ENCODE measurements at places on chromosomes 2 and 18.

DNA sequence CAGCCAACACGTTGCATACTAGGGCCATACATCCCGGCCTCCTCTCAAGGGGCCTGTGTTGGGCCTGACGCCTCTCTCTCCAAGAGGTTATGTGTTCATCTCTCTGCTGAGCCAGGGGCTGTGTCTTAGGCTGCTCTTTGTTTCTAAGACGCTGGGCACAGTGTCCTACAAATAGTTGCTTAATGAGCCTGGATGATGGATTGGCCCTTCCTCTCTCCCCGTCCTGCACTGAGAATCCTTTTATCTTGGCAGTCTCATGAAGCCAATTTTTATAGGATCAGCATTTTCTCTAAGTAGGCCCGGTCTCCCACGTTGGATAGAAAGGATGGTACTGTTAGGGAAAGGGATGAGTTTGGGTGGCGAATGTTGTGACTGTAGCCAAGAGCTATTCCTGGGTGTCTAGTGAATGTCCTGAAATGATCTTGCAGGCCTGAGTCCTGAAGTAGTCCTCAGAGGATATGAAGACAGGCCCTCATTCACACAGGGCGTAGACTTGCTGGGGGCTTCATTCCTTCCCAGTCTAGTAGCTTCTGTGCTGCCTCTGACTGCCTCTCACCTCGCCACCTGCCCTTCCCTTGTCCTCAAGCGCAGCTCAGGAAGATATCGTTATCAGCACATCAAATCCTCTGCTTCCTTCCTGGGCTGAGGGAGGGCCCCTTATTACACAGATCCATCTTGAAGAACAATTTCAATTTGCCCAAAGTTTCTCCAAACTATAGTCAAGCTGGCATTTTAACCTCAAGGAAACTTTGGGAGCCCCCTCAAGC lies 8.8 kb downstream of the LBH start:
- DNase-seq: no peak

- DNase-seq: no peak
These were observed 416.2 kb upstream of the LYPD1 start for GRCh38 chr2:133086176-133086575.

GRCh38 chr2:197835293-197835692 lies 30.9 kb downstream of the PLCL1 start:
- no peak for DNase-seq

DNA sequence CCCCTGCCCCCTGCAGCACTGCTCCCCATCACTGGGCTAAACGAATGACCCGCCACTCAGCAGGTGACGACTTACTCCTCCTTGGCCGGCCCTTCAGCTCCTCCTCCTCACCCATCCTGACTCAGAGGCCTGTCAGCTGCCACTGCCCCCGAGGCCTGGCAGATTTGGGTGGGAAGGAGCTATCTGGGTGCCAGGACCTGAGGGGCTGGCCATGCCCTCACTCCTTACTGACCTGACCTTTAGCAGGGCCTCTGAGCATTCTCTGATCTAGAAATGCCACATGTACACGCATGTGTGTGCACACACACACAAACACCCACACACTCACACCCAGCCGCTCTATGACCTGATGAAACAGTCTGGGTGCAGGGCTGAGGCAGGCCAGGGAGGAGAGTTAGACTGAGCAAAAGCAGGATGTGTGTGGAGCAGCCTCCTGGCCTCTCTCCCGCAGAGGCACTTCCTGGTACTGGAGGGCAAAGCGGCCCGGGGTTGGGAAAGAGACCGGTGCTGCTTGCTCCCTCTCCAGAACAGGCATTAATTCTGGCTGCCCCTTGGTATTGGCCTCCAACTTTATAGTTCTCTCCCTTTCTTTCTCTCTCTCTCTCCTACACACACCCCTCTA lies 68.0 kb downstream of the ZFP36L2 start:
- DNase-seq: no peak

- no peak for DNase-seq
These were observed 7.5 kb downstream of the CHRNA1 start for GRCh38 chr2:174756743-174757142.

- no peak for DNase-seq
These were observed 56.4 kb downstream of the ARHGEF4 start for GRCh38 chr2:130892793-130893785.

DNA sequence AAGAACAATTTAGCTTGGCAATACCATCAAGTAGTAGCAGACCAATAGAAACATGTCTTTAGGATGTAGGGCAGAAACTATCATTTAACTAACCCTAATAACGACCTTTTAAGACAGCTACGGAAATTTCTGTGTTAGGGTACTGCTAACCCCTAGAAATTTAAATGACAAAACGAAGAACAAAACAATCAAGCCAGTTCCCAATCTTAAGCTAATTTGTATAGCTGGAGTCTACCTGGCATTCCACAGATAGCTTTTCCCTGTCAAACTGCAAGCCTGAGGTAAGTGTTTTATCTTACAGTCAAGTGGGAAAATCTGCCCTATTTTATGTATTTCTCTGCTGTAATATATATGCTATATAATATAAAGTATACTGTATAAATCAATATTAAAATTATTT lies 37.6 kb upstream of the CDKL4 start:
- no peak for DNase-seq

DNA sequence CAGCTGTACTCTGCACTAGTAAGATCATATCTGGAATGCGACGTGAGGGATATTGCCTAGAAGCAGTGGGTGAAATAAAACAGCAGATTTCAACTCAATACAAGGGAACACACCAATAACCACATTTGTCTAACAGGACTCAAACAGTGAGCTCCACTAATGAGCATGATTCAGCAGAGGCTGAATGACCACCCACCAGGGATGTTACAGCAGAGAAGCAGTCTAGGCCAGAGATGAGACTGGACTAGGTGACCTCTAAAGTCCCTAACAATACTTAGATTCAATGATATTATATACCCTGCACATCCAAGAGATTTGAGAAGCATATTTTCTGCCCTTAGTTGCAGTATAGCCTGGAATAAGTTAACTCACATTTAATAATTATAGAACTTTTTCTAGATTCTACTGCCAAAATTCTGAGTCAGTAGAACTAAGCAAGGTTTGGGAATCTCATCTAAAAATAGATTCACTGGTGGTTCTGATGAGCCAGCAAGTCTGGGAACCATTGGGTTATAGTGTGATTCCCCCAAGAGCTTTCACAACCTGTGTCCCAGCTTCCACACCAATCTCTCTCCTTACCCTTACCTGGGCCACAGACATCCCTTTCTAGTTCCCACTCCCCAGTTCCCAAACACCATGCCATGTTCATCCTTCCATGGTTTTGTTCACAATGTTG lies 6.3 kb downstream of the THOC1 start:
- DNase-seq: no peak

DNA sequence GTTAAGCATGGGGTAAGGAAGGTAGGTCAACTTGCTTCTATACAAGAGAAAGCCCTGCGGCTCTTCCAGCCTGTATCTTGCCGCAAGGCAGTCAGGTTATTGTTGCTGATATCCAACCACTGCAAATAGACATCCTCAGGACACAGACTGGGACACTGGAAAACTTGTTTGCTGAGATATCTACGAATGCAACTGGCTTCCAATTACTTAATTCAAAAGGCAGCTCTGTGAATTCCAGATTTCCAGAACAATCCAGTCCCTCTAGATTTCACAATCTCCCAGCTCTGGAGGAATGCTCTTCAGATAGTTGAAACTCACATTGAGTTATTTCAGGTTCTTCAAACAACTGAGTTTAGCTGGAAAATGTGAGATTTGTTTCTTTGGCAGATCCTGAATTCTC lies 34.6 kb upstream of the SP9 start:
- DNase-seq: no peak

DNA sequence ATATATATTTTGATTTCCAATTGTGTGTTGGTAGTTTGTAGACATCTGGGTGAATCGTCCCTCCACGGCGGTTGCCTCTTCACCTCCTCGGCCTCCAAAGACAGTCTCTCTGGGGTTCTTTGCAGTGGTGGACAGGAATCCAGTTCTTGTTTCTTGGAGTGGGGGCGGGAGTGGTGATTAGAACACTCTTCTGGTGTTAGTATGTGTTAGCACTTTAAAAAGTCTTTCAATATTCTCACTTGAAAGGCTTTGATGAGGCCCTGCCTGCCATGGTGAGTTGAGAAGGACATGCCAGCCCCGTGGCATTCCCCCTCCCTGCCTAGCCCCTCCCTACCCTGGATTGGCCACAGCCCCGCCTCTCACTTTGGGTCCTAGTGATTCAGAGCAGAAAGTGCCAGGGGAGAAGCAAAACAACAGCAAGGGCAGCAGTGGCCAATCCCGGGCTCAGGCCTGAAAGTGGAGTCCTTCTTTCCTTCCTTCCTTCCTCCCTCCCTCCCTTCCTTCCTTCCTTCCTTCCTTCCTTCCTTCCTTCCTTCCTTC lies 316.8 kb upstream of the HS6ST1 start:
- no peak for DNase-seq

DNA sequence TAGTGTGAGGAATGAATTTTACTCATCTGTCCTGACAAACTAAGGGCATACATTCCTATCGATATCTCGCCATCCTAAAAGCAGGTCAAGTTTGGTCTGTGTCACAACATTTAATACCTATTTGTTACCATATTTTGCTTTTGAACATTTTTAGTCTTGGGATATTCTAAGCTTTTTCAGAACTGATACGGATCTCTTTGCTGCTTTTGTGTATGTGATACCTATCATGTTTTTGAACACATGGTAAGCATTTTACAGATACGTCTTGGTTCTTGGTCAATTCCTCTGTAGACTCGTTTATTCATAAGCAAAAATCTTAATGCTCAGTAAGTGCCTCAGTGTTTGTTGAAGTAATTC lies 592 bp downstream of the ZNF397 start:
- no peak for DNase-seq

DNA sequence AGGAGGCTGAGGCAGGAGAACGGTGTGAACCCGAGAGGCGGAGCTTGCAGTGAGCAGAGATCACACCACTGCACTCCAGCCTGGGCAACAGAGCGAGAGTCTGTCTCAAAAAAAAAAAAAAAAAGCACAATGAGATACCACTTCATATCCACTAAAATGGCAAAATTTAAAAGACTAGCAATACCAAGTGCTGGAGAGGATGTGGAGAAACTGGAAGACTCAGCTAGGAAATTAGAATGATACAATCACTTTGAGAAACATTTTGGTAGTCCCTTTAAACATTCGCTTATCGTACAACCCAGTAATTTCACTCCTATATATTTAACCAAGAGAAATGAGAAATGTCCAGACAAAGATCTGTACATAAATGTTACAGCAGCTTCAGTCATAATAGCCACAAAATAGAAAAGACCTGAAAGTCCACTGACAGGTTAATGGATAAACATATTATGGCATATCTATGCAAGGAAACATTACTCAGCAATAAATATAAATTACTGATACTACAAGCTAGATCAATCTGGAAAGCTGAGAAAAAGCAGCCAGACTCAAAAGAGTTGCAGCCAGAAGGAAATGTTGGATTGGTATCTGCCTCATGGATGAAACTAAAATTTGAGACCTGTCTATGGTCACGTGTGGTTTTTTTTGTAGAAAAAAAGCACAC lies 40.0 kb downstream of the WDSUB1 start:
- DNase-seq: no peak

DNA sequence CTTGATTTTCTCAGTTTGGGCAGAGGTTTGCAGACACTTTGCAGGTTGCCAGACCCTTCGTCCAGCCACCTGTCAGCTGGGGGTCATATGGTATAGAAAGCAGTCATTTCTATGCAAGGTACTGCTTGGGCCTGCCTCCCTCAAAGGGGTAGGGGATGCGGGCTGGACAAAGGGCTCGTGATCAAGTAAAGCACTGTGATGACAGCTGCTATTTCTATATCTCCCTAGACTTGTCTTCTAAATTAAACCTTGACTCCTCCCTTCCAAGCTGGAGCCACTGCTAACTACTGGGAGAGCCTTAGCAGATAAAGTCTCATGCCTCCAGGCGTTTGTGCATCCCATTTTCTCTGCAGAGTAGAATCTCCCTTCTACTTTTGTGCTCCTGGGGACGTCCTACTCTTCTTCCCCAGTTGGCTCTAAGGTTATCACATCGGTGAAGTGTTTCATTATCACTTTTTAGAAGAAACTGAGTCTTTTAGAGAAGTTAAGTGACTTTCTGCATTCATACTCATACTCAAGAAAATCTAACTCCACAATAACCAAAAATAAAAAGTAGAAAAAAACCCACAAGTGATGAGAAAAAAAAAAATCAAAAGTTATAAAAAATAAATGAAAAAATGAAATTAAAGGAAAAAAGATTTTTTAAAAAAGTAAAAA lies 710 bp upstream of the XRCC5 start:
- DNase-seq: no peak

GRCh38 chr2:167198009-167198408 lies 309.7 kb downstream of the XIRP2 start:
- DNase-seq: no peak

DNA sequence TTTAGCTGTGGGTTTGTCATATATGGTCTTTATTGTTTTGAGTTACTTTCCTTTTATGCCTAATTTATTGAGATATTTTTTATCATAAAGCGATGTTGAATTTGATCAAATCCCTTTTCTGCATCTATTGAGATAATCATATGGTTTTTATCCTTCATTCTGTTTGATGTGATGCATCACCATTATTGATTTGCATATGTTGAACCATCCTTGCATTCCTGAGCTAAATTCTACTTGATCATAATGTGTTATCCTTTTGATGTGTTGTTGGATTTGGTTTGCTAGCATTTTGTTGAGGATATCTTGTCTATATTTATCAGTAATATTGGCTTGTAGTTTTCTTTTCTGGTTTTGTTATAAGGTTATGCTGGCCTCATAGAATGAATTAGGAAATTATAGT lies 308.5 kb downstream of the ADCYAP1 start:
- no peak for DNase-seq

Data from NCI-H1105 (cell line).